ENCODE measurements at places on chromosomes 12 and 14.

DNA sequence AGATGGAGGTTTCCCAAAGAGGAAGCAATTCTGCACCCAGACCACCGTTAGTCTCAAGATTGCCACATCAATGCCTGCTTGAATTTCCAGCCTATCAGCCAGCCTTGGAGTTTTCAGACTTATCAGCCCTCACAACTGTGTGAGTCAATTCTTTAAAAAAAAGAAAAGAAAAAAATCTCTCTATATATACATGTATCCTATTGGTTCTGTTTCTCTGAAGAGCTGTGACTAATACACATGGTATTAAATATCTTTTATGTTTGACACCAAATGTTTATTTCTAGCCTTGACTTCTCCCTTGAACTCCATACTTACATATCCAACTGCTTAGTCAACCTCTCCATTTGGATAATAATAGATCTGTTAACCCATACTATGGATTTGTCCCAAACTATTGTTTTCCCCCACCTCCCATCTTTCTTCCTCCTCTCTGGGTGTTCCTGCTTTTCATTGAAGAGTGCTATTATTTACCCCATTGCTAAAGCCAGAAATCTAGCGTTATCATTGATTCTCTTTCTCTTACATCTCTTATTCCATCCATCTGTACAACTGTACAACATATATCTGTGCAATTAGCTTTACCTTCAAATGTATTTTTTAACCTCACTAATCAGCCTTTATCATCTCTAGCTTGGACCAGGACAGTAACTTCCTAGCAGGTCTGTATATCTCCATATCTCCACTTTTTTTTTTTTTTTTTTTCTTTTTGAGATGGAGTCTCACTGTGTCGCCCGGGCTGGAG is 22.7 kb upstream of the EID3 start:
- peak; percentile 90 for DNase-seq

DNA sequence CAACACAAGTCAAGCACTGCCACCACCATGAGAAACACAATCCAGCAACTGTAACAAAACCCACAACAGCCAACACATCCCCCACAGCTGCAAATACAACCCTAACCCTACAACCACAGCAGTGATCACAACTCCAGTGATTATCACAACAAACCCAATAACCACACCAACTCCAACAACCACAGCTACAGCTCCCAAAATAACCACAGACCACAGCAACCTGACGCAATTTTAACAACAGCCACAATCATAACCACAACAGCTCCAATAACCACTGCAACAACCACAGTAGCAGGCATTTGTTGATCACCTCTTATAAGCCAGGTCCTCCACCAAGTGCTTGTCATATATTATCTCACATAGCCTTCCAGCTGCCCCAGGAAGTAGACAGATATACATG is 42.2 kb upstream of the FAM181A start:
- DNase-seq: no peak

DNA sequence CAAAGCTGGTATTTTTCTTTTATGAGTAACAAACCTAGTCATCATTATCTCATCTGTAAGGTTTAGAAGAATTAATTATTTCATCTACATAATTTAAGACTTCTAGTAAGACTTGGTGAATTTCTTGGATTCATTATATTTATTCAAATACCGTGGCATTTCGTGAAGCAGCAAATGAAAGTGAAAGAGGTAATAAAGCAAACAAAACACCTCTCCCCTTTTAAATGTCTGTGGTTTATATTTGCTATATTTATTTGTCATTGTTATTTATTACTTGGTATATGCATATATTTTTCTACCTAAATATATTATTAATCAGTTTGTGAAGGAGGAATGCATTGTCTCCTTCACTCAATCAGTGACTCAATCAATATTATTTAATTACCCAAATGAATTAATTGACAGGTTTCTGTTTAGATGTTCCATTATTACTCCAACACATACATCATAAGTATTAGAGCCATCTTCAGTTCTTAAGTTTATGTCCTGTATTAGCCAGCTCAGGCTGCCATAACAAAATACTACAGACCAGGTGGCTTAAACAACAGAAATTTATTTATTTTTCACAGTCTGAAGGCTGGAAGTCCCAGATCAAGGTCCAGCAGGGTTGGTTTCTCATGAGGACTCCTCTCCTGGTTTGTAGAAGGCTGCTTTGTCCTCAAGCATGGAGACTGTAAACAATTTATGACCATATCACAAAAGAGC is 6.6 kb downstream of the CFAP54 start:
- no peak for DNase-seq

DNA sequence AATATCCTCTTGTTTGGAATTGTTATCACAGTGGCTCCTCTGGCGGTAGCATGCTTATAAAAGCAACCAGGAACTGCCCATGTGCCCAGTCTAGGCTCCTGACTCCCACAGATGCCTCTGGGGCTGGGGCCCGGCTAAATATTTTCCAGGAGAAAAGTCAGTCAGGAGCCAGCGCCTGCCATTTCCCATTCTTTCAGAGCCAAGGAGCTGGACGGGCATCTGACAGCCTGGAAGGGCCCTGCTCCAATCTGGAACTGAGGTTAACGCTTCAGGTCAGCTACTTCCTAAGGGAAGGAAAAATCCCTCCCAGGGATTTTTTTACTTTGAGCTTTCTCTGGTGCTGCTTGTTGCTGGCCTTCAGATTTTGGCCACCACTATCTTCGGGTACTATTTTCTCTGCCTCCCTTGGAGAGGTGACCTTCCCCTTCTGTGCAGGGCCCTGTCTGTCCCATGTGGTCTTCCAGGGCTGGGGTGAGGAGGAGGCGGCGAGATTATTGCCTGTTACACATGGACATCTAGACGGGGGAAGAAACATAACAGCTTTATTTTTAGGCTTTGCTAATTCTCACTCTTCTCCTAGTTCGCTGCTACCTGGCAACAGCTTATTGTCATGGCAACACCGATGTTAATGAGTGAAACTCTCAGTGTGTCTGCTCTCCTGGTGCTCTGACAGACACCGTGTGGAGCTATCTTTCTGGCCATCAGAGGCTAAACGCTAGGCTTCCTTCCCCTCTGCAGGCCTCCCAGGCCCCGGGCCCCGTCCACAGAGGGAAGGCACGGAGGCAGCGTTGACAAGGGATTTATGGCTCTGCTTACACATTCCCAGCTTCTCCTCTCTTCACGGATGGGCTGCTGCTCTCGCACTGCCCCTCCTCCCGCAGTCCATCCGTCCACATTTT is 160.4 kb downstream of the CACNA1C start:
- no peak for DNase-seq

- no peak for DNase-seq
Observed at GRCh38 chr12:636632-637031, 26.6 kb downstream of the NINJ2 start.

DNA sequence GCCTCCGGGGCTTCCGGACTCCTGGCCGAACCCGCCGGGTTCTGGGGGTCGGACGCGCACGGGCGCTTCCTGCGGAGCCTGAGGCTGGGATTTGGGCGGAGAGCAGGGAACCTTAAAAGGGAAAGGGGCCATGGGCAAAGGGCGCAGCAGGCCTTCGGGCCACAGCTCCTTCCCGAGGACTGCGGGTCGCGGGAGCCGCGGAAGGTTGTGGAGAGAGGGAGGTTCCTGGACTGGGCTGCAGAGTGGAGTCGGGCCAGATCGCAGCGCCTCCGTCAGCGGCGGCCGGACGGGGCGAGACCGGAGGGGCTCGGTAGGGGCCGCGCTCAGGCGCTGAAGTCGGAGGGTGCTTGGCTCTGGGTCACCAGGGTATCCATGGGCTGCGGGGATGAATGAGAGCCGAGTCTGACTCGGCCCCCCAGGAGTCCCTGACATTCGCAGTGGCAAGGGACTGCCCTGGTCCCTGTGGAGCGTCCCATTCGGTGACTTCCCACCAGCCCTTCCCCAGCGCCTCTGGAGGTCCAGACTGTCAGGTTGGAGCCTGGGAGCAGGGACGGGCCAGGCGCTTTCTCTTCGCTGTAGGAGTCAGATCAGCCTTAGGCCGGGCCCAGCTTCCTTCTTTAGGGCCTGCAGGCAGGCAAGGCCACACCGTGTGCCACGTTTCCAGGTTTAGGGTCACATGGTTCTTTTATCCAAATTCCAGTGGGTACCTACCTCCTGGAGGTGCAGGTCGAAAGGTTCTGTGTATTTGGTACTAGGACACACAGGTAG is 938 bp upstream of the SLC25A29 start:
- peak; percentile 12 for DNase-seq

GRCh38 chr12:16670456-16671050 is 64.6 kb upstream of the LMO3 start:
- peak; percentile 83 for DNase-seq

DNA sequence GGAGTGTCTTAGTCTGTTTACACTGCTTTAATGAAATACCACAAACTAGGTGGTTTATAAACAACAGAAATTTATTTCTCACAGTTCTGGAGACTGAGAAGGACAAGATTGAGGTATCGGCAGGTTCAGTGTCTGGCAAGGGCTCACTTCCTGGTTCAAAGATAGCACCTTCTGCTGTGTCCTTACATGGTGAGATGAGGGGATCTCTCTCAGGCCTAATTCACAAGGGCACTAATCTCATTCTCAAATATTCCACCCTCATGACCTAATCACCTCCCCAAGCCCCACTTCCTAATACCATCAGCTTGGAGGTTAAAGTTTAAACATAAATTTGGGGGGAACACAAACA is 35.0 kb upstream of the PLEK2 start:
- no peak for DNase-seq

GRCh38 chr12:69231479-69231878 is 7.9 kb upstream of the CPSF6 start:
- DNase-seq: no peak

GRCh38 chr12:66851134-66851533 is 172.3 kb upstream of the GRIP1 start:
- no peak for DNase-seq

DNA sequence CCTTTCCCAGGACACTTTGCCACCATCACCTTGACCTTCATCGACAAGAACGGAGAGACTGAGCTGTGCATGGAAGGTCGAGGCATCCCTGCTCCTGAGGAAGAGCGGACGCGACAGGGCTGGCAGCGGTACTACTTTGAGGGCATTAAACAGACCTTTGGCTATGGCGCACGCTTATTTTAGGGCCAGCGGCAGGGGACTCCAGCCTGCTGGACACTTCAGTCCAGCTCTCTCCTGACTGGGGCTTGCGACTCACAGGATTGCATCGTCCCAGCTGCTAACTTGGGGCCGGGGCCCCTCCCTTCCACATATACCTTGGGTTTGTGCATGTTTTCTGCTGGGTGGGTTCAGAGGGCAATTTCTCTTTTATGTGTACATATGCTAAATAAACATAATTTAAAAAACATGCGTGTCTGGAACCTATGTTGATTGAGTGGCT is 11.2 kb downstream of the AHSA1 start:
- DNase-seq: no peak

DNA sequence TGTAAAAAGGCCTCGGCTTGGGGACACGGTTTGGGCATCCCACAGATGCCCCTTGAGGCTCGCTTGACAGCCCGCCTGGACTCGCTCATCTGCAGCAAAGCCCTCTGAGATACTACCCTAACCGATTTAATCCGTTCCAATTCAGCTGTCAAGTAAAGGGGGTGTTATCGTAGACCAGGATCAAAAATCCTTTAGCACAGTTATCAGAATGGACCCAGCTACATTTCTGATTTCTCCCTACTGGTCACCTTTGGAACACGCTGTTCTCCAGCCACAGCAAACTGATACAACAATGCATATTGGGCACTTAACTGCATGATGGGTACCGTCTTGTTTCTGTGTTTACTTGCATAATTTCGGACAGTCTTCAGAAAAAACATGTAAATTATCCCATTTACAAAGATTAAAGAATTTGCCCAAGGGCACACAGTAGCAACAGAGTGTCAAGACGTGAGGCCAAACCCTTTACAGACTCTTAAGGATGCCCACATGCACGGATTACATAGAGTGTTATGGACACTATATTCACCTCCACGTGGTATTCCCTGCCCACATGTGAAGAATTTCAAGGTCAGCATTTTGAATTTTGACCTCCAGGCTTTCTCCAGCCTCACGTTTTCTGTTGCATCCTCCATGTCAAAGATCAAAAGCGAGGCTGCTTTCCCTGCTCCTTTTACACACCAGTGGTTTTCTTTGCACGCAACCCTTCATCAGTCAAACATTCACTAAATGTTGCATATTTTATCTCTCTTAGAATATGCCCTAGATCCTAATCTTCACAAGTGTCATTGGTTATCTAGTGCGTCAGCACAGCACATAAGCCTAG is 3.2 kb upstream of the DUSP6 start:
- no peak for DNase-seq

GRCh38 chr12:79688376-79689060 is 2.2 kb downstream of the PAWR start:
- DNase-seq: no peak

DNA sequence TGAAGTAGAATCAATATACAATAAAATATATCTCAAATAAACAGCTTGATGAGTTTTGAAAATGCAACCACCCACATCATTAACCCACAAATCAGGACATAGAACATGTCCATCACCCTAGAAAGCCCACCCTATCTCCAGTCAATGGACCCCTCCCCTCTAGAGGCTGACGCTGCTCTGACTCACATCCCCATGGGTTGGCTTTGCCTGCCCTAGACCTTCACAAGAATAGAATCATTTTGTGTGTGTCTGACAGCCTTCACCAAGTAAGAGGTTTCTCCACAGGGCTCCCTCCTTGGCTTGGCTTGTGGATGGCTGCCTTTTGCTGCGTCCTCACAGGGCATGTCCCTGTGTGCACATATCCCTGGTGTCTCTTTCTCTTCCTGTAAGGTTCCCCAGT is 250.2 kb upstream of the RTL1 start:
- DNase-seq: no peak

- DNase-seq: no peak
Observed at GRCh38 chr12:58296863-58297262, 355.5 kb downstream of the ATP23 start.

DNA sequence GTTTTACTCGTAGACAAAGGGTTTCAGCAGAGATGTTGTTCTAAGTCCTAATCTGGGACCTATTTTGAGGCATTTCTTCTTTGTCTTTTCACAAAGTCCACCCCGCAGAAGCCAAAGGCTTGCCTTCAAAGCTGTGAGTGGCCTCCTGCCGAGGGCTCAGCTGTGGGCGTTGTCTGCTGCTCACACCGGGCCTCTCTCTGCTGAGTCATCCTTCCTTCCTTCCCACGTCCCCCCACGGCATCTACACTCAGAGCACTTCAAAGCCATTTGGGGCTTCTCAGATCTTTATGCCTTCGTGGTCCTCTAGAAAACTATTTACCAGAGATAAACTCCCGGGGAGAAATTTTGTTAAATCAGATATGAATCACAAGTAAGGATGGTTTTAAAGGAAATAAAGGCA is 115.9 kb upstream of the TMPO start:
- peak; percentile 44 for DNase-seq

DNA sequence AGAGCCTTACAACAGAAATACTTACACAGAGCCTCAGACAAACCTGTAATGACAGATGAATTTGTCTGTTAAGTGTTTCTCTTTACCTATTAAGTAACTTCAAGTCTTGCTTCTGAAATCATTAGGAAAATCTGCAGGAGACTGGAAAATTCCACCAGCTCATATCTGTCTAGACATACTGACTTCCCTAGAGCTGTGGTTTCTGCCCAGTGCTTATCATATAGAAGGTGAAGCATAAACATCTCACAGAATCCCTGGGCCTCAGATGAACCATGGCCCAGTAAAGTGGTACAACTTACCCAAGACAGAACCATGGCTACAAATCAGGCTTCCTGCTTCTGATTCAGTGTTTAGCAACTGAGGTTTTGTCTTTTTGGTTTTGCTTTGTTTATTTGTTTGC is 91.6 kb downstream of the EGLN3 start:
- DNase-seq: no peak
